NCI-H2081 (cell line): ENCODE measurements at places on chromosomes 6 and 20.
A peak's percentile ranks its signal among the peaks of the same experiment; 100 is the strongest.

DNA sequence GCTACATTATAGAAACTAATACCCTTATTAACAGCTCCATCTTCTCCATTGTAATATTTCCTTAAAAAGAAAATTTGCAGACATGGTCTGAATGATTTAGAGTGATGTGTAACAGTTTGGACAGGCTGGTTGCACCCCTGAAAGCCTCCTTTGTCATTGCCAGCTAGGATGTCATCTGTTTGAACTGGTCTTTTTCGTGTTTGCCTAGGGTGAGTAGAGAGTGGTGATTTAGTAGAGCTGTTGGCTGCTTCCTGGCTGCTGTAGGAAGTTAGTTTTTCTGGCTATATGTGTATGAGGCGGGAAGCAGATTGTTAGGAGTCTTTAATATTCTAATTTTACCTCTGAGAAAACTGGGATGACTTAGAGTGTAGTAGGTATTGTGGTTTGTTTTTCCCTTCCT is 101.1 kb downstream of the ZFAND3 start:
- DNase-seq, result peak; percentile 84

DNA sequence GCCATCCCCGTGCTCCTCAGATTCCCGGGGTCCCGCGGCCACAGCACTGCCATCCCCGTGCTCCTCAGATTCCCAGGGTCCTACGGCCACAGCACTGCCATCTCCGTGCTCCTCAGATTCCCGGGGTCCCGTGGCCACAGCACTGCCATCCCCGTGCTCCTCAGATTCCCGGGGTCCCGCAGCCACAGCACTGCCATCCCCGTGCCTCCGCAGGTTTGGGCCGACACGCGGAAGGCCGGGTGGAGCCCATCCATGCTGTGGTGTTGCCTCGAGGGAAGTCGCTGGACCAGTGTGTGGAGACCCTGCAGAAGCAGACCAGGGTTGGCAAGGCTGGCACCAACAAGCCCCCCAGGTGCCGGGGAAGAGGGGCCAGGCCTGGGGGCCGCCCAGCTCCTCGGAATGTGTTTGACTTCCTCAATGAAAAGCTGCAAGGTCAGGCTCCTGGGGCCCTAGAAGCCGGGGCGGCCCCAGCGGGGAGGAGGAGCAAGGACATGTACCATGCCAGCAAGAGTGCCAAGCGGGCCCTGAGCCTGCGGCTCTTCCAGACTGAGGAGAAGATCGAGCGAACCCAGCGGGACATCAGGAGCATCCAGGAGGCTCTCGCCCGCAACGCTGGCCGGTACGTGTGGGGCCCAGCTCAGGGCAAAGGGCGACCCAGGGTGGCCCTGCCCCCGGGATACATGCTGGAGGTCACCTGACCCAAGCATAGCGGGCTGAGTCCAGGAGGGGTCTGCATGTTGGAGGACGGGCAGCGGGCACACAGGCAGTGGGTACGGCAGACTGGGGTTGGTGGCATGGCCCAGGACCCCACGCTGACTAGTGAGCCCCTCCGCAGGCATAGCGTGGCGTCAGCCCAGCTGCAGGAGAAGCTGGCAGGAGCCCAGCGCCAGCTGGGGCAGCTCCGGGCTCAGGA is 1.3 kb upstream of the LIME1 start:
- DNase-seq, result no peak

- DNase-seq, result no peak
Measured at GRCh38 chr6:41622206-41622988, 15.9 kb upstream of the MDFI start.

DNA sequence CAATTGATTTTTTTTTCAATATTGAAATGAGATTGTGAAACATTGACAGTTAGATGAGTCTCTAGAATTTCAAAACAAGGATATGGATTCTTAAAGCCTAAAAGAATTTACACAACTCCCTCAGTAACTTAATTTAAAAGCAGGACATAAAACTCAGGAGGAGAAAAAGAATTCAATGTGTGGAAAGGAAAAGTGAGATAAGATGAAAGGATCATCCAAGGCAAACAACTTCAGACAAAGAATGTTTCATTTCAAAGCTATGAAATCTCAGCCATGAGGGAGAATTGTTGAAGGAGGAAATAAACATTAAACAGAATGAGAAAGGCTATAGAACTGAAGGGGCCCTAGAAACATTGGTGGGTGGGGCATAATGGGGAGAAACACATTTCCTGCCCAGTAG is 191.7 kb upstream of the NOX3 start:
- DNase-seq, result no peak

GRCh38 chr6:113144117-113144516 is 713.0 kb upstream of the MARCKS start:
- no peak for DNase-seq

DNA sequence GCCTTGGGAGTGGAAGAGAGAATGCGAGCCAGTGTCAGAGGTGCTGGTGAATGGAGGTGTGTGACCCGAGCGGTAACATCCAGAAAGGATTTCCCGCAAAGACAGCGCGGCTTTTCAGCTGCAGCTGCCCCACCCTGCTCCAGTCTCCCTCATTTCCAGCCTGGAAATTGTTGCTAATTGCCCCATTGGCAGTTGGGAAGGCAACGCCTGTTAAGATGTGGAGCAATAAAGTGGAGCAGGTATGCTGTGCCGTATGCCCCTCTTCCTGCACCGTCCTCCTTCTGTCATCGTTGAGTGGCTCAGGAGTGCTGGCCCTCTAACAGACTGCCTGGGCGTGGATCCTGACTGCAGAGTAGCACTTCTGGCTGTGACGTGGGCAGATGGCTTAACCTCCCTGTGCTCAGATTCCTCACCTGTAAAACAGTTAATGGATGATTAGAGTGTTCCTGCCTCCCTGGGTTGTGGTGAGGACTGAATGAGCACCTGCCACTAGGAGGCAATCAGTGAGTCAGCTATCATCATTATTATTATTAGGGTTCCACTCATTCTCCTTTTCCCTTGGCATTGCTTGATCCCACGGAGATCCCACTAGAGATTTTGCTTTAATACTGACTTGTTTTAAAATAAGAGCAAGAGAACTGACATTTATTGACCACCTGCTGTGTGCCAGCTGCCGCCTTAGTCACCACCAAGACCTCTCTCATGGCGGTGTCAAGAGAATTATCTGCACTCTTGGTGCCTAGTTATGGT is 11.7 kb downstream of the ARFGEF2 start:
- peak; percentile 43 for DNase-seq

DNA sequence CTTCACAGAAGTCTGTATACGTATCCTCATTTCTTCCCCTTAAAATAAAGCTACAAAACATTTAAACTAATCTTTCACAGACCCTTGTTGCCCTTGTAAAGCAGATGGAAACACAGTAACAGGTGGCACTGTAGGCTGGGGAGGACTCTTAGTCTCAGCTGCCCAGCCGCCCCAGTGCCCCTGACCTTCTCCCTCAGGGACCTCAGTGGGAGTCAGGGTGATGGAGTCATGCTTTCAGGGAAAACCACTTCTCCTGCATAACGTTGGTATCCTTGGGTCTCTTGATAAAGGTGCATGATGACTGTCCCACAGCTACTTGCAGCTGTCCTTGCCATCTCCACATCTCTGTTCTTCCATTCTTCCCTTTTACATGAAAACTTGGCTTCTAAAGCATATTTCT is 198.6 kb downstream of the CDKAL1 start:
- DNase-seq, result no peak

- DNase-seq, result no peak
Measured at GRCh38 chr20:23126281-23127061, 40.3 kb upstream of the CD93 start.

GRCh38 chr6:87494761-87495422 is 22.1 kb downstream of the SLC35A1 start:
- no peak for DNase-seq

GRCh38 chr6:84615987-84616386 is 148.4 kb downstream of the TBX18 start:
- DNase-seq, result no peak

DNA sequence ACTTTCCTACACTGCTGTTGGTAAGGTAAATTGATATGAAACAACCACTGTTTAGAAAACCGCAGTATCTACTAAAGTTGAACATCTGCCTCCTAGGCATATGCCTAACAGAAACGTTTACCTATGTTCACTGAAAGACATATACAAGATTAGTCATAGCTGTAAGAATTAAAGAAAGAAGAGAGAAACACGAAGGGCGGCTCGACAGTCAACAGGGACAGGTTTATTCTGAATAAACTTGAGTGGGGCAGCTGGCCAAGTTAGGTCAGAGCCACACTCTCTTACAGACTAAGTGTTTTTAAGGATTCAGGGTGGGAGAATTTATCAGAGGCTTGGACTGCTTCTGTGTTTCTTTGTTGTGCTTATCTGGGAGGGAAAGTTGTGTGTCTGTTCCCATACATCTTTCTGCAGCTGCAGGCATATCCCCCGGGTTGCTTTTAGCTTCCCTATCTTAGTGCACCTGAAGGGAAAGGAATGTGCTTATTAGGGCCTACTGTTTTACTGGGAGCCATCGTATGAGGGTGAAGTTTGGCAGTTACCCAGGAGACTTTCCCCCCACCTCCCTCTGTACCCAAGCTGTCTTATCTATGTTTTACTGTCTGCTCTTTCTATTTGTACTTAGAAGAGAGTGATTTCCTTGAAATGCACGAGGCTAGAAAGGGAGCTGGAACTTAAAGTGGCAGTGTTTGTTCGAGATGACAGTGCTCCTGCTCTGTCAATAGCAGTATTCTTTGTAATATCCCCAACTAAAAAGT is 20.4 kb downstream of the PROCR start:
- no peak for DNase-seq

DNA sequence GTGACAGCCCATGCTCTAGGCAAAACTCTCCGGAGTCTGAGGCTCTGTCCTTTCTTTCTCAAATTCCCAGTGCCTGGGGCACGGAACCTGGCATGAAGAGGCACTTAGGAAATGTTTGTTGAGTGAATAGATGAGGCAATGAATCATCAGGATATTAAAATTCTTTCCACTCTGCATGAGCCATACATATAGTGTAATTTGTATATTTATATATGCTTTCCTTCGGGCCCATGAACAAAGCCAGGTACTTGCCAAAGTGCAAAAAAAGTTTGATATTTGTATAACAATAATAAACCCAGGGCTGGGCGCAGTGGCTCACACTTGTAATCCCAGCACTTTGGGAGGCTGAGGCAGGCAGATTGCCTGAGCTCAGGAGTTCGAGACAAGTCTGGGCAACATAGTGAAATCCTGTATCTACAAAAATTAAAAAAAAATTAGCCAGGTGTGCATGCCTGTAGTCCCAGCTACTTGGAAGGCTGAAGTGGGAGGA is 212.3 kb upstream of the ZNF217 start:
- no peak for DNase-seq

DNA sequence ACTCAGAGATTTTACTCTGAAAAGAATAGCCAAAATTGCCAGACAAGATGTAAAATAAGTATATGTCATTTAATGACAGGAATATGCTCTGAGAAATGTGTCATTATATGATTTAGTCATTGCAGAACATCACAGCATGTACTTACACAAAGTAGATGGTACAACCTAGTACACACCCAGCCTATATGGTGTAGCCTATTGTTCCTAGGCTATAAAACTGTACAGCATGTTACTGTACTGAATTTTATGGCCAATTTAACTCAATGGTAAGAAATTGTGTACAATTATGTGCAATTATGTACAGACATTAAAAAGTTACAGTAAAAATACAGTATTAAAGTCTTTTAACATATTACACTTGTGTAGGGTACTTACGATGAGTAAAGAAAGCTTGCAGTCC is 311.9 kb upstream of the EPHA7 start:
- DNase-seq, result peak; percentile 50

- DNase-seq, result no peak
Measured at GRCh38 chr20:4369119-4369797, 352.5 kb upstream of the PRND start.

DNA sequence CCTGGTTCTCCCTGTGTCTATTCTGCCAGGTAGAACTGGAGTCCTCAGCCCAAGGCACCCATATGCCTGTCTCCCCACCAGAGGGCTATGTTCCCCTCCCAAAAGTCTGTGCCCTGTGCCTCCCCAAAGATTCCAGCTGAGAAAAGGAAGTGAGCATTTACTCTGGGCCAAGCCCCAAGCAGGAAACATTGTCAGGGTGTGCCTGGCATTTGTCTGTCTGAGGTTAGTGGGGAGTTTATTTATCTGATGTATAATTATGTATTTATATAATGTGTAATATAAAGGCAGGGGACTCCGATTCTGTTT is 5.6 kb downstream of the GDF5 start:
- DNase-seq, result no peak

- DNase-seq, result no peak
Measured at GRCh38 chr6:21102624-21103023, 490.9 kb upstream of the SOX4 start.

DNA sequence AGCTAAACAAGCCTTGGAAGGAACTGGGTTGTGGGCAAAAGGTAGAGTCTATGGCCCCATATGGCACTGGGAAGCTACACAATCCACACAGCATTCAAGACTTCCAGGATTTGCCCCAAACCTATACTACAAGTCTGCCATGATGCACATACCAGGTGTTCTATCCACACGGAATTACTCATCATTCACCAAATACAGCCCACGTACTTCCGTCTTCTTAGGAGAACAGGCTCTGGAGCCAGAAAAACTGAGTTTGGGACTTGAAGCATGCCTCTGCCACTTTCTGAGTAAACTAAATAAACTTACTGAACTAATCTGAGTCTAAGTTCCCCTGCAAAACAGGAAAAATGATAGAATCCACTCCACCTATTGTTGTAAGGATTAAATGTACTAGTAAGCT is 28.6 kb downstream of the RIMS4 start:
- DNase-seq, result no peak

GRCh38 chr6:52489881-52490280 is 69.7 kb downstream of the EFHC1 start:
- DNase-seq, result no peak

DNA sequence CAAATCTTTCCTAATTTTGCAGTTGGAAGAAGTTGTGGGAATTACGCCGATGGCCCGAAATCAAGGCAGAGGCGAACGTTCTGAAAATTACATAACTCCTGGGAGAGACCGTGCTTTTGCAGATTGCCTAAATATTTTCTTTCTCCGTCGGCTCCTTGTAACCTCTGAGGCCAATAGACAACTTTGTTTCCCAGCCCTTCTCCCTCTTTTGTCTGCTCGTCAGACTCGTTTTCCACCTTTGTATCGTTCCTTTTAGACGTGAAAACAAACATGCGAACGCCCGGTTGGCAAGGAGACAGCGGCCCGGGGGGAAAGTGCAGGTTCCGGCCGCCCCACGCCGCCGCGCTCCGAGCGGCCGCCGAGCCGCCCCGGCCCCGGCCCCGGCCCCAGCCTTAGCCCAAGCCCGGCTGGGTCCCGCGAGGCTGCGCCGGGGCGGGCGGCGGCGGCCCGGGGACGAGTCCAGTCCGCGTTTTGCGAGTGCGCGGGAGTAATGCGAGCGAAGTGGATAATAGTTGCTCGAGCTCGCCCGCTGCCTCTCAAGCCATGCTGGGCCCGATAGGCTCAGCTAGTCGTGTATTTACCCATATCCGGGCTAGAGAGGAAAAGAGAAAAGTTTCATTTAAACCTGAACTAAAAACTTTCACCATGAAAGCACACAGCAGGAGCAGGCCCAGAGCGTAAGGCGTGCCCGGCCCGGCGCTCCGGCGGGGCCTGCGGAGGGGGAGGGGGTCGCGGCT is at the start of gene ARID1B:
ARID1B (plus strand) TSS at position 539 of the 737 bp plus-strand sequence. CDS start 303 bp downstream, outside the sequence.
- DNase-seq, result peak; percentile 74

DNA sequence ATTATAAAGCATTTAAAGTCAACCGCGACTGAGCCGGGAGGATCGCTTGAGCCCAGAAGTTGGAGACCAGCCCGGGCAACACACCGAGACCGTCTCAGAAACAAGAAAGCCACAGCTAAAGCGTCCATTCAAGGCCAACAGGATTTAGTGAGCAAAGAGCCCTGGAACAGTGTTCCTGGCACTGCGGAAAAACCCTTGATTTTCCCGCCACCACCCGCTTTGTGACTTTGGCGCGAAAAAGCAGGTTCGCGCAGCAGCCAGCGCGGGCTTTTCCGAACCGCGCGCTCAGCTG is 669 bp downstream of the PCNA start:
- DNase-seq, result no peak

GRCh38 chr6:47435254-47435612 is 42.4 kb upstream of the CD2AP start:
- no peak for DNase-seq
